ENCODE measurements at places on chromosomes 12 and 14.
A peak's percentile ranks its signal among the peaks of the same experiment; 100 is the strongest.

- no peak for DNase-seq
Observed at GRCh38 chr12:95805864-95806671, 15.5 kb upstream of the NTN4 start.

DNA sequence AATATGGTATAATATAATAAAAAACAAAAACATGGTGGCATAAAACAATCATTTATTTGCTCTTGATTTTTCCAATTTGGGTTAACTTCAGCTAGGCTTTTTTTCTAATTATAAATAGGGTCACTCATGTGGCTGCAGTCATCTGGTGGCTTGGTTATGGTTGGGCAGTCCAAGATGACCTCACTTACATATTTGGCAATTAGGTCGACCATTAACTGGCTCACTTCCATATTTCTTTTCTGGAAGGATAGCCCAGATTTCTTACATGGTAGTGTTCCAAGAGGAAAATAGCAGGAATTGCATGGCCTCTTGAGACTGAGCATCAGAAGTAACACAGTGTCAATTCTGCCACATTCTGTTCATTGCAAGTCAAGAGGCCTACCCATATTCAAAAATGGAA lies 153.4 kb downstream of the FUT8 start:
- DNase-seq, result no peak

DNA sequence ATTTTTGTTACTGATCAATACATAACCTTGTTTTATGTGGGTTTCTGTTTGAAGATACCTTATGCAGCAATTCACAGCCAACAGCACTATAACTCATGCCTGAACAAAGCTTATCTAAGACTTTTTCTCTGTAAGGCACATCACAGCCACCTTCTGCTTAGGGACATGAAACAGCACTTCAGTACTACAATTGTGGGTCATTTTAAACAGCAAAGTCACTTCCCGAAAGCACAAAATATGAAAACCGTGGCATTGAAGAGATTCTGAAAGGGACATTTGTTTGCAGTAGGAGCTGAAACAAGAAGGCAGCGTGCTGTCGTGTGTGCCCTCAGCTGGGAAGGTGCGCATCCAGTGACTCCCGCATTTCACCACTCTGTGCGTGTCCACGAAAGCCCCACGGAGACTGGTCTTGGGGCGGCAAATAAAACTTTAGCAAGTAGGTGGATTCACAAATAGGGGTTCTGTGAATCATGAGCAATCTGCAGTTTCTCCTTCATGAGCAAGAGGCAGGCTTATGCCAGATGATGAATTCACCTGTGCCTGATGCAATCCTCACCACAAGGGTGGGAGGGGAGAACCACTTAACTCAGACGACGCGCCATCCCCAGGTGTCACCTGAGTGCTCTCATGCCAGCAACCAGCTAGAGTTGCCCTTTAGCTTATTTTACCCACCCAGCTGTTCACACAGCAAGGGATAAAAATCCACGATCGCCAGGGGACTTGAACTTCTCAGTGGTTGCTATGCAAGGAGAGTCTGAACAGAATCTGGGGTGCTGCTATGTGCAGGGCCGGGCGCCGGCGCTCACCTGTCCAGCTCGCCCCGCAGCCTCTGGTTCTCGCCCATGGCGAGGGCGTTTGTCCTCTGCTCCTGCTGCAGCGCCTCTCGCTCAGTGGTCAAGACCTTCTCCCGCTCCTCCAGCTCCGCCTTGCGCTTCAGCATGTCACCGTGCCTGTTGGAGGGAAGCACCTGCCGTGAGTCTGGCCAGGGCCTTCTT lies 54.9 kb upstream of the GPR68 start:
- no peak for DNase-seq

- no peak for DNase-seq
Observed at GRCh38 chr12:106791531-106791930, 17.0 kb downstream of the RIC8B start.

DNA sequence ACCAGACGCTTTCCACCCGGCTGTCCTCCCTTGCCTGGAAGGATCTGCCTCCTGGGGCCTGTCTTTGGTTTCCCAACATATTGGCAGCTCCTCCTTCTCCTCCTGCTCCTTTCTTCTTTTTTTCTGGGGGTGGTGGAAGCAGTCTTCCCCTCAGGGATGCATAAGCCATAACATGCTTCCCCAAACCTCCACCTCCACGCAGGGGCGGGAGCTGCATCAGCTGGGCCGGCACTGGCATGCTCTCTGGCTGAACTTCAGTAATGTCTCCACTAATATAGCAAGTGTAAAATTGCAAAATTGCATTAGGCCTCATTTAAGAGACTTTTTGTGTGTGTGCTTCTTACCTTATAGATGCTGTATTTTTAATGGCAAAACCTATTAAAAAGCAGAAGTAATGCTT lies 58.6 kb downstream of the GLT1D1 start:
- no peak for DNase-seq

DNA sequence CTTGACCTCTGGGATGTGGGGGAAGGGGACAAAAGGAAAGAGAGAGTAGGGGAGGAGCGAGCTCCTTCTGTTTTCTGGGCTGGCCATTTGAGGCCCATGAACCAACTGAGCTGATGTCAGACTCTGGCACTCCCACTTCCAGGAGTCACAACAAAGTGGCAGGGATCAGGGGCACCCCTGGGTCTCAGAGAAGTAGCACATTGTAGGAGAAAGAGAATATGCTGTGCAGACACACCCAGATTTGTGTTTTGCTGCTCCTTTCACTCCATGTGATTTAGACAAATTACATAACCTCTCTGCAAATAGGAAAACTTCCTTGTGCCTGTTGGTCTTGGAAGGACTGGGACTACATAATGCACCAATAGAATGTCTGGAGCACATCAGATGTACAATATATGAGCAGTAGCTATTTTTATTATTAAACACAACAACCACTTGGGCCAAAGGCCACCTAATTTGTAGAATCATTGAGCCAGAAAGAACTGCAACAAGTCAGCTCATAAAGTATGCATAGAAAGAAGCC lies 265.5 kb downstream of the ZFP36L1 start:
- DNase-seq, result peak; percentile 33

DNA sequence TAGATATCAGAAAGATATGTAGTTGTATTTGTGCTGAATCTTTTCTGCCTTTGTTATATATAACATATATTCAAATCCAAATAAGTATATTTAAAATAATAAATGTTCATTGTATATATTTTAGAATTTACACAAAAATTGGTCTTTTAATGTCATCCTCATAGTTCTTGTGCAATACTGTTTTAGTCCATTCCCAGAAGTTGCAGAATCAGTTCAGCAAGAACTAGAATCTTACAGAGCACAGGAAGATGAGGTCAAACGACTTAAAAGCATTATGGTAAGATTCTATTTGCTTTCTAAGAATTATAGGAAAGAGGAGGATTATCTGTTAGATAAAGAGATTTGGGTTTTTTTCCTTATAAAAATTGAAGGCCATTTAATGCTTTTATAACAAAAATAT lies 51.0 kb downstream of the SCFD1 start:
- DNase-seq, result no peak

GRCh38 chr14:24038686-24039085 lies 13.1 kb upstream of the CARMIL3 start:
- no peak for DNase-seq

DNA sequence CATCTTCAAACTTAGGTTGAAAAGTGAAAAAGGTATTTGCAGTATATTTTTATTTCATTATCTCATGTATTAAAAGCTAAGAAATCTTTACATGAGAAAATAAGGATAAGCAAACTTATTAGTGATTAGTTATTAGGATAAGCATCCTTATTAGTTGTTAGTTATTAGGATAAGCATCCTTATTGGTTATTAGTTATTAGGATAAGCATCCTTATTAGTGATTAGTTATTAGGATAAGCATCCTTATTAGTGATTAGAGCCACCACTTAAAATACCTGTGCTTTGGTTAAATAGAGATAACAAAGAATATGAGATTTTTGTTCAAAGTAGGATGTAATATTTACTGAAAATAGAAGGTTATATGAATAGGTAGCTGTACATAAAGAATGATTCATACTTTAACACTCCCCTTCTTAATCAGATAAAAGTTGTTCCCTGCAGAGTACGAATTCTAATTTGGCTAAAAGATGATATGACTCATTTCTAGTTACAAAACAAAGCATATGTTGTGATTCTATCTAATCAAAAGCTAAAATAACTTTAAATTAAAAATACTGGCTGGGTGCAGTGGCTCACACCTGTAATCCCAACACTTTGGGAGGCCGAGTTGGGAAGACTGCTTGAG lies 56.4 kb downstream of the KDM5A start:
- no peak for DNase-seq
